ENCODE measurements at places on chromosomes 5 and 9.

- no peak for DNase-seq
These were observed 112.0 kb downstream of the VAV2 start for GRCh38 chr9:133880136-133880535.

DNA sequence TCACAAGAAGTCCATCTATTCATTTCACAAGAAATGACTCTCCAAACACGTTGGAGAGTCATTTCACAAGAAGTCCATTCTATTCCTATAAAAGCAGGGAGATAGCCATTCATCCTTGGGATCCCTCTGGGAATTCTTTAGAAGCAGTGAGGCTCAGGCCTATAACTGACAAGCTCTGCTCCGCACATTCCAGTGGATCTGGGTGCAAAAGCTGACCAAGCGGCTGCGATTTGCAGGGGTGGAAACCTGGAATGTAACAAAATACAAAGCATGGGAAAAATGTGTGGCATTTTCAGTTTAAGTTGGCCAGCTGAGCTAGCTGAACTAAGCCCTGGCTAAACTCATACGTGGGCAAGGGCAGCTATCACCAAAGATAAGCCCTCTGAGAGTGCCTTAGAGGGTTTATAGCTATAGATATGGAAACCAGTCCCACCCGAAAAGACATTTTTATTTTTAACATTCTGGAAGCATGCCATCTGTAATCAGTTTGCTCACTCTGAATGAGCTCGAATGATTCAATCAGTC, 8.7 kb downstream of the TAS2R1 start:
- no peak for DNase-seq

DNA sequence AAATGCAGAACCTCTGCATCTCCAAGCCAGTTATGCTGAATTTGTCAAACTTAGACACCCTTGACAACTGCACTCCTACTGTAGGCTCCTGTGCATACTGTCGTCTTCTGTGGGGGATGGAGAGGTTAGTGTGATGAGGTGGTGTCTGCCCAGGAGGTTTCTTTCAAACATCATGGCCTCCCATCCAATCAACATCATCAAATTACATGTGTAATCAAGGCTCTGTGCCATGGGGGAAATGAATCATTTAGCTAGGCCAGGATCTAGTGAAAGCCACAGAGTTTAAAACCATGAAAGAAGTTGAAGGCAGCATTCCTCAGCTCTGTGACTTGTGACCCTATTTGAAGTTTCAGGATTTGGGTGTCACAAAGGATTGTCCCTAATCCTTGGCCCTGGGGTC, 240.6 kb downstream of the MARCHF11 start:
- no peak for DNase-seq

DNA sequence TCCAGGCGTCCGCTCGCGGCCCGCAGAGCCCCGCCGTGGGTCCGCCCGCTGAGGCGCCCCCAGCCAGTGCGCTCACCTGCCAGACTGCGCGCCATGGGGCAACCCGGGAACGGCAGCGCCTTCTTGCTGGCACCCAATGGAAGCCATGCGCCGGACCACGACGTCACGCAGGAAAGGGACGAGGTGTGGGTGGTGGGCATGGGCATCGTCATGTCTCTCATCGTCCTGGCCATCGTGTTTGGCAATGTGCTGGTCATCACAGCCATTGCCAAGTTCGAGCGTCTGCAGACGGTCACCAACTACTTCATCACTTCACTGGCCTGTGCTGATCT, 294 bp downstream of the ADRB2 start:
- no peak for DNase-seq

DNA sequence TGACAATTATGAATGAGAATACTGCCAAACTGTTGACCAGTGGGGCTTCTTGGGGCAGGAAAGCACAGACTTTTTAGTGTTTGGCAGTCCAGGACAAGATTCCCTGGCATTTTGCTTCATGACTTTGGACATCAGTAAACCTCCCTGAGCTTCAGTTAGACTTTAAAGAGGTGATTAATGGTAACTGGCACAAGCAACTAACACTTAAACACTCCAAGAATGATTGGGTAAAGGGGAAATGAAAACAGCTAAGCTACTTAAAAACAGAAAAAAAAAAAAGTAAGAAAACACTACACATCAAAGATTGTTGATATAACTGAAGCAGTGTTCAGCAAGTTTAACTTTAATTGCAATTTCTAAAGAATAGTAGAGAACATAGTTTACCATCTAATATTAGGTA, 13.4 kb downstream of the PAIP1 start:
- DNase-seq = no peak

DNA sequence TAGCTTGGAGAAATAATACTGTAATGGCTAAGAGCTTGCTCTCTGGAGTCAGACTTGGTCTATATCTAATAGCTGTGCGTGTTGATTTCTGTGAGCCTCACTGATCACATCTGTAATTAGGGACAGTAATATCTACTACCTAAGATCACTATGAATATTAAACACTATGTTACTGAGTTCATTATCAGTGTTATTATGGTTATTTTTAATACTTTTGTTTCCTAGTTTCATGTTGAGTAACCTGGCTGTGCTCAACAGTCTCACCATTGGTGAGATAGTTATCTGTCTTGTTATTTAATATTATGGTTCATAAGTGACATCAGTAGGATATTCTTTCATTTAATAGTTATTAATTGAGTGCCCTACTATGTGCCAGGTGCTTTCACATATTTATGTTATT, 22.4 kb upstream of the CAVIN4 start:
- DNase-seq = peak; percentile 11

DNA sequence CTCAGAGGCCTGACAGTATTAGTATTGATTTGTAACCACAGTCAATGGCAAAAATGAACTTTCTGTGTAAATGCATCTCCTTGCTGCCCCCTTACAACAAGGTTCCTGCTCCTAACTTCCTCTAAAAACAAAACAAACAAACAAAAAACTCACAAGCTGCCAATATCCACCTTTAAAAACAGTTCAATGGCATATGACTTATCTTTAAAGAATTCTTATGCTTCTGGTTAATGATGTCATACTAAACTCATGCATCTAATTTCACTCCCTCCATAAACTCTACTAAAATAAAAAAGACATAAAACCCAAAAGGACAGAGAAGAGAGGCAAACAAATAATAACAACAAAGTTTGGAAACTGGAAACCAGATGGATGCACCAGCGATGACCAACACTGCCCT, 9.0 kb upstream of the OR1N1 start:
- DNase-seq = no peak

DNA sequence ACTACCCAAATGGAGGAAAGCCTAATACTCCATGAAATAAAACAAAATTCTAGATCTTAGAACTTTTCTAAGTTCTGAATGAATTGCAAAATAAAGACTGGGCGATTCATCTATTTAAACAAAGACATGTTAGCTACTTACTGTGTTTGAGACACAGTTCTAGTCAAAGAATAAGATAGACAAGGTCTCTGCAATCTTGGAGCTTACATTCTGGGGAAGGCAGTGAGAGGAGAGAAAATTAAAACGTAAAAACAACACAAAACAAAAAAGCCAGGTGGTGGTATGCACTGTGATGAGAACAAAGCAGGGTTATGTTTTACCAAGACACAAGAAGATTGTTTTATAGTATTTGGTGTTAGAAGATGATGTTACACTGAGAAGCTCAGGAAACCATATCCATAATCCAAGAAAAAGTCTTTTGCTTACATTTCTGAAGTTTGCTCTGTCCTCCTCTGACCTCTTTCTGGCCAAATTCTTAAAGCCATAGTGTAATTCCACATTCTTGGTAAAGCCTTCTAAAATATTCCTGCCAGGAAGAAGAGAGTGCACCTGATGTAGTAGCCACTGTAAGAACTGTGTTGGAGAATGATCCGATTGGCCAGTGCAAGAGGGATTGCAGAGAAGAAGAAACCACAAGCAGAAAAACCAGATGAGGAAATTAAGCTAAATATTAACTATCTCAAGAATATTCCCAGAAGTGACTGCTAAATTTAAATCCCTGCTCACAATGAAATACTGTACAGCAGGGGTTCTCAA, 218.4 kb downstream of the PCSK1 start:
- no peak for DNase-seq

DNA sequence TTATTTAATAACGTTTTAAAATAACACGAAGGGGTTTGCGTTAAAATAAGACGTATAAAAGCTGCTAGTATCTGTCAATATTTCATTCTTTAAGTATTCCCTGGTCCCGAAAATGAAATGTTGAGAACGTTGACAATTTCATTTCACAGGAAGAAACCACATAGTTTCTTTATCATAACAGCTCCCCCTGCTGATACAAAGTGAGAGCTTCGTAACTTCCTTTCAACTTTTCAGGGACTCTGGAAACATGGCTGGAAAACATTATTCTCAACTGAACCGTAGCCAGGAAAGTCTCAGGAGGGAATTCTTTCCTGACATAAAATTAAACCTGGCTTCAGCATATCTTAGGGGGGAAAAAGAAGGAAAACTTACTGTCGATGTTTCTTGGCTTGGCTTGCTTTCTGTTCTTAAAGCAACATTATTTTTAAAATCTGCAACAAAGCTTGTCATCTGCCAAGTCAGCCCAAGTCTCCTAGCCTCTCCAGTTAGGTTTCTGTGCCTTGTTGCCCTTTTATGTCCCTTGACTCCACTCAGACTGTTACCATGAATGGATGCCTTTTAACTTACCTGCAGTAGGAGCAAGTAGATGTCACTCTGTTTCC, 122.9 kb upstream of the DAB2 start:
- peak; percentile 26 for DNase-seq

GRCh38 chr5:57850109-57850508, 367.5 kb upstream of the ACTBL2 start:
- no peak for DNase-seq

GRCh38 chr9:137367506-137368430, 55.2 kb downstream of the EXD3 start:
- no peak for DNase-seq

- DNase-seq = no peak
These were observed 179.7 kb downstream of the PIK3R1 start for GRCh38 chr5:68395302-68395701.

DNA sequence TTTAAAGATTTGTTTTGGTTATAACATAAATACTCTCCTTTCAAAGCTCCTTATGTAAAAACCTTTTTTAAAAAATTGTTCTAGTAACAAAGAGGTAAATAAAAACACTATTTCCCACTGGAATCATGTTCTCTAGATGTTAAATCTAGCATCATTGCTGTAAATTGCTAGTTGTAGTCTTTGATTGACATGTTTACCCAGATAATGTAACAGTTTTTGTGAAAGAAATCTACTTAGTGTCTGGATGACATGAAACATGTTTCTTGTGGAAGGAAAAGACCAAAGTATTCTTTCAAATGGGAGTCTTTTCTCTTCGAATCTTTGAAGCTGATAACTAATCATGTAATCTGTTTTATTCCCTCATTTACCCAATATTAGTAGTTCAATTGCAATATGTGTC, 1565.9 kb upstream of the WWC1 start:
- DNase-seq = no peak

- DNase-seq = peak; percentile 38
These were observed at the start of gene NFIB for GRCh38 chr9:14313951-14314423. TSS of gene NFIB (minus strand) at chr9:14314141. CDS start at chr9:14313511, 630 bp downstream.

GRCh38 chr9:111158999-111159398, 120.7 kb upstream of the LPAR1 start:
- no peak for DNase-seq

DNA sequence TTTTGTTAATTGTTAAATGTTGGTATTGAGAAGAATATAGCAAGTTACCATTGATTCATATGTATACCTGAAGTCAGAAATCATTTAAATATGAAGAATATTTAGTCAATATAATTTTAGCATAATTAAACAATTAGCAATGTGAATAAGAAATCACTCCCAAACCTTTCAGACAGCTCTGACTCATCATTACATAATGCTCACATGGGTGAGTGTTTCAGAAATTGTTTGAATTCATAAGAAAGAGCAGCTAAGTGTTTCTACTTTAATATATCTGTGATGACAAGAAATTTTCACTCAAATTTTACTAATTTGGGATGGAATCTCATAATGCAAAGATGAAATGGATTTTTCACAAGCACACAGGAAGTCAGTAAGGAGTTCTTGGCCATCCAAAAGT, 42.0 kb upstream of the CDC42SE2 start:
- DNase-seq = no peak

- DNase-seq = no peak
These were observed 638 bp downstream of the DIRAS2 start for GRCh38 chr9:90641884-90642487.

DNA sequence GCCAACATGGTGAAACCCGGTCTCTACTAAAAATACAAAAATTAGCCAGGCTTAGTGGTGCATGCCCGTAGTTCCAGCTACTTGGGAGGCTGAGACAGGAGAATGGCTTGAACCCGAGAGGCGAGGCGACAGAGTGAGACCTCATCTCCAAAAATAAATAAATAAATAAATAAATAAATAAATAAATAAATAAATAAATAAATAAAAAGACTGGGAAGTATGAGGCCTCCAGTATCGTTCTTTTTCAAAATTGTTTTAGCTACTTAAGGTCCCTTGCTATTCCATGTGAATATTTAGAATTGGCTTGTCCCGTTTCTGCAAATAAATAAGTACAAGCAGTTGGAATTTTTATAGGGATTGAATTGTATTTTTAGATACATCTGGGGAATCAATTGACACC, 3.0 kb upstream of the SETX start:
- no peak for DNase-seq

GRCh38 chr5:141382469-141383294, at the start of gene PCDHGA7:
TSS of gene PCDHGA7 (plus strand) at chr5:141382742. CDS start at chr5:141382900, 158 bp downstream.
- no peak for DNase-seq

GRCh38 chr5:139494832-139495231, 12.3 kb upstream of the STING1 start:
- DNase-seq = no peak

DNA sequence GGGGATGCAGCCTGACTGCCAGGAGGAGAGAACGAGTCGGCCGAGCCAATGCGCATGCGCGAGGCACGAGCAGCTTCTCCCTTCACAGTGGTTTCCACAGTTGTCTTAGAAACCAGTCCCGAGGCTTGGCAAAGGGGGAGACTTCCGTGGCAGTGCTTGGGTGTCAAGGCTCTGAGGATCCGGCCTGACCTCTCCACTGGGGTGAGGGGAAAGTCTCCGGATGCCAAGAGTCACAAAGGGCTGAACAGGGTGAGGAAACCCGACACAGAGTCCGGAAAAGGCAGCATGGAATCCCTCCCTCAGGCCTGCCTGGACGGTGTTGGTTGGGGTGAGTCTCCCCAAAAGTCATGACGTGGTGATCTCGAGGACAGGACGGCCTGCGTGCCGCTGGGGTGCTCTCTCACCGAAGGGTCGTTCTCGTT, 475.5 kb downstream of the SPATA31A7 start:
- no peak for DNase-seq

Data from GM13977 (cell line).